GM23248 (cell line): ENCODE measurements at places on chromosomes 2 and 18.
A peak's percentile ranks its signal among the peaks of the same experiment; 100 is the strongest.

GRCh38 chr2:199273042-199273511 lies 184.7 kb downstream of the SATB2 start:
- DNase-seq = peak; percentile 77

GRCh38 chr2:95337829-95338228 lies 40.7 kb downstream of the KCNIP3 start:
- no peak for DNase-seq

DNA sequence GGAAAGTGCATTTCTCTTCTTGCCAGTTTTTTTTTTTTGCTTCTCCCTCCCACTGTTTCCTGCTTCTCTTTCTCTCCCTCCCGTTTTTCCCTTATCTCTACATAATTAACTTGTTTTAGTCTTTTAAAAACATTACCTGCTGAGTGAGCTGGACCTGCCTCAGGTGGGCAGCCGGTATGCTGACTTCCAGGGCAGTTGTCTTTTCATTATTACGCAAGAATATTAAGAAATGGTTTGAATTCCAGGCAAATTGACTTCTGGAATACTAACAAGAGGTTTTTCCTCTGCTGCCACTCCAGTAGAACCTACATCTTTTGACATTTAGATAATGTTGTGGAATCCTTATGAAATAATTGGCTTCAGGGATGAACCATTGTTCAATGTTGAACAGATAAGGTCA lies 161.8 kb downstream of the THSD7B start:
- no peak for DNase-seq

GRCh38 chr2:25280051-25280687 lies 61.6 kb downstream of the DNMT3A start:
- DNase-seq = no peak

- DNase-seq = no peak
These were observed 118.5 kb upstream of the ZFP36L2 start for GRCh38 chr2:43344868-43345373.

DNA sequence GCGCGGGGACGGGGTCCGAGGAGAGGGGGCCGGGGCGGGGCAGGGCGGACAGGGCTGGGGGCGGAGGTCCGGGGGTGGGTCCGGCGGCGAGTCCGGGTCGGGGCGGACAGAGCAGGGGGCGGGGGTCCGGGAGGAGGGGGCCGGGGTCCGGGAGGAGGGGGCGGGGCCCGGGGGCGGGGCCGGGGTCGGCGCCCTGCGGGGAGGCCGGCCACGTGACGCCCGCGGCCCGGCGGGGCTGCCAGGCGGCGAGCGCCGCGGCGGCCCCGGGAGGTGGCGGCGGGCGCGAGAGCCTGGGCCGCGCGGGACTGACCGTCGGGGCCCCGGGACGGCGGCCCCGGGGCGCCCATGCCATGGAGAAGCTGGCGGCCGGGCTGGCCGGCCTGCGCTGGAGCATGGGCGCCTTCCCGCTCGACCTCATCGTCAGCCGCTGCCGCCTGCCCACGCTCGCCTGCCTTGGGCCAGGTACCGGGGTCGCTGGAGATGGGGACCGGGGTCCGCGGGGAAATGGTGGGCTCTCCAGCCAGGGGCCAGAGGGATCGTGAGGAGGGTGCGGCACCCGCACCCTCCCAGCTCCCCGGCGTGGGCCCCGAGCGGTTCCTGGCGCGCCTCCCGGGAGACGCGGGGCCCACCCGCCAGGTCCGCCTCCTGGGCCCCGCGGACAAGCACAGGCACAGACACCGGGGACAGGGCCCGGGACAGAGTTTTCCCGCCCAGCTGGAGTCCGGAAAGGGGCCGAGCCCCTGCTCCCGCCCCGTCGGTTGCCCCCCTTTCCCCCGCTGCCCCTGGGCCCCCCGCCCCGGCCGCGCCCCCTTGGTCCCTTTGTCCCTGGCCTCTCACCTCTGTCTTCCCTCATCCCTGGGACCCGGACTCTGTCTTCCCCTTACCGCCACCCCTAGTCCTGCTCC lies at the start of gene GAREM2:
TSS of gene GAREM2 (plus strand) at position 218 of the 905 bp plus-strand sequence. CDS start at position 351, 133 bp downstream.
- DNase-seq = peak; percentile 46

DNA sequence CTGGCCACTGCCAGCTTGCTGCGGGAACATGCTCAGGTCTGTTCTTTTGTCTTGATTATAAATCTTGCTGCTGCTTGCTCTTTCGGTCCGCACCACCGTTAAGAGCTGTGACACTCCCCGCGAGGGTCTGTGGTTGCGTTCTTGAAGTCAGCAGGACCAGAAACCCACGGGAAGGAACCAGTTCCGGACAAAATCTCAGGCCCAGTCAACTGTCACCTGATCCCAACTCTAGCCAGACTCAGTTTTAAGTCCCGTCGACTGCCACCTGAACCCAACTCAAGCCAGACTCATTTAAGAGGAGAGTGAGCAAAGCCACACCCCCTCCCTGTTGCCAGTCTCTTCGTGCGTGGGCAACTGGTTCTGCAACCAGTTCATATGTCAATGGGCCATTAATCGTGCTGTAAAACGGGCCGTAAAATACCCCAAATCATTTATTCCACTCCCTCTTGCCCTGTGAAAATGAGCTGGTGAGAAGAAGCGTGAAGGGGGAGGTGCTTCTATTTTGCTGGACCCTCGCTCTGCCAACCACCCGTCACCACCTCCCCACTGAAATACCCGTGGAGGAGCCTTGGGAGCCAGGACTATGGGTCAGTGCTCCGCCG lies 224.3 kb downstream of the NDUFA10 start:
- DNase-seq = no peak

DNA sequence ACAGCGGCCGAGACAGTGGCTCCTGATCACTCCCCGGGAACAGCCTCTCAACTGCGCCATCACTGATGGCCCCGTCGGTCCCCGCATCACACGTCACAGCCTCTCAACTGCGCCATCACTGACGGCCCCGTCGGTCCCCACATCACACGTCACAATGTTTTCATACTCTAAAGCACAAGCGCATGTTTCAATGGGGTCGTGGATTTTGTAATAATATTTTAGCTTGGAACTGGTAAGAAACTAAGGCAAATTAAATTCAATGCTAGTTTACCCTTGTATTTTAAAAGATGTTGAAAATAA lies 44.2 kb upstream of the CTDP1 start:
- DNase-seq = no peak

GRCh38 chr2:55809875-55810621 lies 113.5 kb downstream of the EFEMP1 start:
- peak; percentile 68 for DNase-seq

DNA sequence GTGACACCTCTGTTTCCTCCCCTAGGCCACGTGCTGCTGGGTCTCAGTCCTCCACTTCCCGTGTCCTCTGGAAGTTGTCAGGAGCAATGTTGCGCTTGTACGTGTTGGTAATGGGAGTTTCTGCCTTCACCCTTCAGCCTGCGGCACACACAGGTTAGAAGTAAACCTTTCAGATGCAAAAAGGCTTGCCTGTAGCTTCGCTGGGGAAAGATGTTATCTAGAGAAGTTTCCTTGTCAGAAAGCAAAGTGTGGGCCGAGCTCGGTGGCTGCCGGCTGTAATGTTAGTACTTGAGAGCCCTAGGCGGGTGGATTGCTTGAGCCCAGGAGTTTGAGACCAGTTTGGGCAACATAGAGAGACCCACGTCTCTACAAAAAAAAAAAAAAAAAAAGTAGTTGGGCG lies 16.7 kb downstream of the IL1R2 start:
- no peak for DNase-seq

GRCh38 chr2:140248623-140249022 lies 1468.4 kb upstream of the NXPH2 start:
- DNase-seq = no peak

- peak; percentile 64 for DNase-seq
These were observed 60.7 kb downstream of the TTC27 start for GRCh38 chr2:32688541-32688940.

DNA sequence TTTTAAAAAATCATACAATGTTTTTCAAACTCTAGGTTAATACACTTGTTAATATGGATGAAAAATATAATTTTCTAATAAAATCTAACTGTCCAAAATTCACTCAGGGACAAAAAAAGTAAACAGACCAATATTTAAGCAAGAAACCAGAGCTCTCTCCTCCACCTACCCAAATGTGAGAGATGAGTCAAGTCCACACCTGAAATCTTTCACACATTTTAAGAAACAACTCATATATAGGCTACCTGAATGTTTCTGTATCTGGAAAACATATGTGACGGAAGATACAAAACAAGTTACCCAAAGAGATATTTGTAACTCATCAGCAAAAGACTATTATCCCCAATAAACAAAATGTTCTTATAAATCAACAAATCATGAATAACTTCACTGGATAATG lies 20.2 kb downstream of the ZNF516 start:
- no peak for DNase-seq

GRCh38 chr2:24237313-24237712 lies 62.5 kb downstream of the FAM228A start:
- DNase-seq = no peak

- no peak for DNase-seq
These were observed 223.3 kb downstream of the SH3RF3 start for GRCh38 chr2:109352056-109352897.

DNA sequence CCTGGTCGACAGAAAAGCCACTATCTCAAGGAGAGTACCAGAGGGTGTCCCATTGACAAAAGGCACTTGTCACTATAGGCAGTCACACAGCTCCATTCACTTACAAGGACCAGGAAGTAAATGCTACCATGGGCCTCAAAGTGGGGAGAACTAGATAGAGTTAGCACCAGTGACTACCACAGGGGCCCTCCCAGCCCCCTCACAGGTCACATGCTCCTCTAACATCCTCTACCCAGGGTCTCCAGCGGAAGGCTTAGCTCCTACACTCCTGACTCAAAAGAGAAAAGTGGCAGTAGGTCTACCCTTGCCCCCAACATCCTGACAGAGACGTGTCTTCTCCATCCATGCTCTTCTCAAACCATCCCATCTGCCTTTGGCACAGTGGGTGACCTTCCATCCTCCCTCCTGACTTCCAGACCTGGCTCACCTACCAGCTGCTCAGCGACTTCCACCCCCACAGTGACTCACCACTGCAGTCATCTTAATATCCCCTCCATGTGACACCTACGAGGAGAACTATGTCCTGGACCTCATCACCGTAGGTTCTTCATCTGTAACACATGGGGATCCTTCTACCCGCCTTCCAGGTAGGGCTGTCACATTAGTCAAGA lies 5.6 kb upstream of the DNMT3A start:
- peak; percentile 57 for DNase-seq
